Endodermal cell (in vitro differentiated cells): ENCODE measurements at places on chromosomes 3 and 15. TPM values are rescaled to one million over a fixed set of nuclear protein-coding genes. Genes with fewer than 3 reads are reported as not detected.

Gene MCF2L2
- total RNA-seq, result 53.7 and 72.6 TPM in 2 replicates

Gene AP3B2
- 21.5 and 22.4 TPM in 2 replicates for total RNA-seq

Gene PIGBOS1
- total RNA-seq, result 12.1 and 13.3 TPM in 2 replicates

Gene DCBLD2
- 75.1 and 80.9 TPM in 2 replicates for total RNA-seq

Gene NMNAT3
- total RNA-seq, result 0.75 to 1.2 TPM (median 0.95 TPM) in 3 replicates

Gene TMCO5A
- not detected in 3 replicates for total RNA-seq

Gene SLCO2A1
- total RNA-seq, result 134 to 197 TPM (median 158 TPM) in 3 replicates

DNA sequence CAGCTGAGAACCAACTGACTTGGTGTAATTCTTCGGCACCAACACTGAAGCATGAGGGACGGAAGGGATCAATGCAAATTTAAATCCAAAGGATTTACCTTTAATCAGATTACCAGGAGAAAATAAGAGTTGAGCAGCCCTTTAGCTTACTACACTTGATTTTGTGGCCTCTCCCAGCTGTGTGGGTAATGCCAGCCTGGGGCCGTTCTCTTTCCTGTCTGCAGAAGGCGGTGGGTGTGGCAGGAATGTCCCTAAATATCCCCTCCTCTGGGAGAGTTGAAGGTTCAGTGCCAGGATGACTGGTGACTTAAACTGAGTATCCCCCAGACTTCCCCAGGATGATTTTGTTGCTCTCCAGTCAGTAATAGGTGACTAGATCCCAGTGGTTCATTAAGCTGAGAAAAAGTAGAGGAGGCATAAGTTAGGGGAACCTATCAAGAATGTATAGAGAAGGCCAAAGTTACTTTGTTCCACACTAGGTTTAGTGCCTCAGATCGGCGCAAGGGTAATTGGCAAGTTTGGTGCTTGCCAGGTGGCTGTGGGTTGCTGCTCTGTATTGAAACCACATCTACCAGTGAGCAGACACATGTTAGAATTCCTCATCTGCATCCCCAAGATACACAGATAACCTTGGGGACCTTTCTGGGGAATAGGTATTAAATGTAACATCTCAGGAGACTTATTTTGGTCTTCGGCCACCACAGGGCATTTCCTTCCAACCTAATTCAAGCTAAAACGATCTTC, 23.1 kb downstream of the MAPKBP1 start:
- H3K27me3 ChIP-seq, result no peaks in the 10 kb centered on the region
- peaks cover 2% of the 10 kb centered on the region for H3K36me3 ChIP-seq
- DNase-seq, result no peak
- H3K4me1 ChIP-seq, result no peaks in the 10 kb centered on the region

DNA sequence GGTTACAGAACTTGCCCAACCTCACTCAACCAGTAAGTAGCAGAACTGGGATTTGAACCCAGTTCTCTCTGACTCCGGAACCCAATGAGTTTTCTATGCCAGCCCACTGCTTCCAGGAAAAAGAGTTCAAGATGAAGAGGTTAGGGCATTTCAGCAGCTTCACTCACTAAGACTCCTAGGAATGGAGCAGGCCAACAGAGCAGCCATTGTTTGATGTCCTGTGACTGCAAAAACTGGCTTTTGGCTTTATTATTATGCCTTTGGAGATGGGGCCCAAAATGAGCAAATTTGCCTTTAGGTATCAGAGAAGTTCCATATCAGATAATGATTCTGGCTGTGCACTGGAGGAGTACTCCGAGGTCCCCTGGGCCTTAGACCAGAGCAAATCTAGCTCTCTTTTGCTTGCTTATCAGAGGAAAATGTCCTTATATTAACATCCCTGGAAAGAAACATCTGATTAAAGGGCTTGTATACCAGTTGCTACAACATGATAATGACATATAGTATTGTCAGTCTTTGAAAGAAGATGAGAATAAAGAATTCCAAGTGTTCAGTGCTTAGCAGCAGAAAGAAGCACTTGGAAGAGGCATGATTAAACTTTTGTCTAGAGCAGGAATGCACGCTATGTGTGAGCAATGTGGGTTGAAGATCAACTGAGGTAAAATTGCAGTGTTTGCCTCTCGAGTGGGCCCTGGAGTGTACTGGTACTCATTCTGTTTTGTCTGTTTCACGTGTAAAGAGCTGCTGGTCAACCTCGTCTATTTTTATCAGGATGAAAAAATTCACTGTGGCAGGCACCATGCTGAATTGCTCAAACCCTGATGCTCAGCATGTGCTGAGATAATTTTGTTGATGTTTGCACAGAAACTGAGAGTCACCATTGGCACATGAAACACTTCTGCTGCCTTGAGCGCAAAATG, 21.8 kb upstream of the KLHL24 start:
- DNase-seq, result no peak
- no peaks in the 10 kb centered on the region for H3K27me3 ChIP-seq
- no peak overlapping the region for H3K4me3 ChIP-seq
- H3K27ac ChIP-seq, result no peak overlapping the region
- no peaks in the 10 kb centered on the region for H3K36me3 ChIP-seq

DNA sequence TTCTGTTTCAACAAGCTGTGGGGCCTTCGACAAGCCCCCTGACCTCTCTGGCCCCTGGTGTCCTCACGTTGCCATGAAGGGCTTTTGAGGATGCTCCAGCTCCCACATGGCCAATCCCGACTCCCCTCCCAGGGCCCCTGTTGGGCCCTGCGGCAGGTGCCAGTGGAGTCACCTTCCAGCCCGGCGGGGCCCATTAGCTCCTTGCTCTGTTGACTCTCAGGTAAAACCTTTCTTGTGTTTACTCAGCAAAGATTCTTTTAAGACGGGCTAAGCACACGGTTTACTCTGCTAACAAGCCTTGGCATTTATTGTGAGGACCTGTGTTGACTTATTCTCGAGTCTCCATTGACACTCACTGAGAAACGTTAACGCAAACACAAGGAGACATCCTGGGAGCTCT, 15.0 kb downstream of the RPLP1 start:
- no peak overlapping the region for H3K27ac ChIP-seq
- DNase-seq, result peak; percentile 76
- no peaks in the 10 kb centered on the region for H3K36me3 ChIP-seq
- no peak overlapping the region for H3K4me3 ChIP-seq
- peaks cover 31% of the 10 kb centered on the region for H3K4me1 ChIP-seq
- H3K27me3 ChIP-seq, result no peaks in the 10 kb centered on the region

DNA sequence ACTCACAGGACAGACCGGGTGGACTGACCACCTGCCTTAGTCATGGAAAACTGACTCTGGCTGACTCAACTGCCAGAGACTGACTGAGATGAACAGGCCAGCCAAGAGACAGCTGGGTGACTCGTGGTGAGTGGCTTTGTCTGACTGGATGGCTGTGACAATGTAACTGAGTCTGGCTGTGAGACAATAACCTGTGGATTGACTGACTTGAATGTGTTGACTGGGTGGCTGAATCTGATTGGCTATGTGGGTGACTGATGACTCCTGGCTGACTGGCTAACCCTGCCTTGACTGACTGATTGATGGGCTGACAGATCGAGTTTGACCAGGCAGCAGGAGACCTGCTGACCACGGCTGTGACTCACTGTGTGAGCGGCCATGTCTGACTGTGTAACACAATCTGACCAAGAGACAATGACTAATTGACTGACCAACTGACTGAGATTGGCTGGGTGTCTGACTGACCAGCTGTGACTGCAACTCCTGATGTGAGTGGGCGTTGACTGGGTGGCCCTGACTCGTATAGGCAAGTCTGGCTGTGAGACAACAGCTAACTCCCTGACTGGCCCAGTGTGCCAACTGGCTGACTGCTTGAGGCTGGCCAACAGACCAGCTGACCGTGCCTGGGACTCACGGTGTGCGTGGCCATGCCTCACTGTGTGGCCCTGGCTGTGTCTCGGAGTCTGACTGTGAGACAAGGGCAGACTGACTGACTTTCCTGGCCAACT, 509.1 kb downstream of the SHQ1 start:
- no peak overlapping the region for H3K27ac ChIP-seq
- no peak overlapping the region for H3K4me3 ChIP-seq

DNA sequence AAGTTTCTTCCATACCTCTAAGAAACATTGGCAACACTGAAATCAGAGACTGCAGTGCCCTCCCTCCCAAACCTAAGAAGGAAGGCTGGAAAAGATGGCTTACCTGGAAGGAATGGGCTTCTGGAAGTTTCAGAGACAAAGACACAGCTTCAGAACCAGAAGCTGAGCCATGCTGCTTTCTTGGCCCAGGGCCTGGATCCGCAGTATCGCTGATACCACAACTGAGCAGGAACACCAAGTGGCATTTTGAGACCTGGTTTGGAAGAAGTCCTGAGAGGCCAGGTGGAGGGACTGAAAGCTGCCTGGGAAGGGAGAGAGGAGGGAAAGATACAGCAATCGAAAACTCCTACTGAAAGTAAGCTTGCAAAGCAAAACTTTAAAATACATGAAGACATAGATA, 19.8 kb downstream of the GPR160 start:
- H3K4me3 ChIP-seq, result no peak overlapping the region
- no peaks in the 10 kb centered on the region for H3K4me1 ChIP-seq
- no peak overlapping the region for H3K27ac ChIP-seq
- no peaks in the 10 kb centered on the region for H3K27me3 ChIP-seq

DNA sequence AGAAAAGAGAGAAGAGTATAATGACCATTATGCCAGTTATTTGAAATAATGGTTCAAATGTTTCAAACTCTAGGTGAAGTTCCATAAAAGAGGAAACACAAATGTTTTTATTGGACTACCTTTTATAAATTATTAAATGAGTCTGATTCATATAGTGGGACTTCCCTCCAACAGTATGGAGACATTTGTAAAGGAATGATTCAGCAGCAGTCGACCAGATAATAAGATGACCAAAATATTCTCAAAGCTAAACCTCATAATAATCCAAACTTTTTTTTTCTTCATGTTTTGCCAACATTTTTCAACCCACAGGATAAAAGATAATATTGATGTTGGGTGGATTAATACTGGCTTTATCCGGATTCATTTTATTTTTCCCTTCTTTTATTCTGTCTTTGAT, 18.8 kb downstream of the TIPARP start:
- no peak for DNase-seq
- no peaks in the 10 kb centered on the region for H3K27me3 ChIP-seq
- H3K36me3 ChIP-seq, result peaks cover 76% of the 10 kb centered on the region
- H3K4me3 ChIP-seq, result no peak overlapping the region
- H3K27ac ChIP-seq, result no peak overlapping the region

GRCh38 chr3:179943117-179943880, 93.4 kb downstream of the PEX5L start:
- DNase-seq, result no peak
- H3K4me1 ChIP-seq, result no peaks in the 10 kb centered on the region
- H3K4me3 ChIP-seq, result no peak overlapping the region
- H3K27ac ChIP-seq, result no peak overlapping the region

DNA sequence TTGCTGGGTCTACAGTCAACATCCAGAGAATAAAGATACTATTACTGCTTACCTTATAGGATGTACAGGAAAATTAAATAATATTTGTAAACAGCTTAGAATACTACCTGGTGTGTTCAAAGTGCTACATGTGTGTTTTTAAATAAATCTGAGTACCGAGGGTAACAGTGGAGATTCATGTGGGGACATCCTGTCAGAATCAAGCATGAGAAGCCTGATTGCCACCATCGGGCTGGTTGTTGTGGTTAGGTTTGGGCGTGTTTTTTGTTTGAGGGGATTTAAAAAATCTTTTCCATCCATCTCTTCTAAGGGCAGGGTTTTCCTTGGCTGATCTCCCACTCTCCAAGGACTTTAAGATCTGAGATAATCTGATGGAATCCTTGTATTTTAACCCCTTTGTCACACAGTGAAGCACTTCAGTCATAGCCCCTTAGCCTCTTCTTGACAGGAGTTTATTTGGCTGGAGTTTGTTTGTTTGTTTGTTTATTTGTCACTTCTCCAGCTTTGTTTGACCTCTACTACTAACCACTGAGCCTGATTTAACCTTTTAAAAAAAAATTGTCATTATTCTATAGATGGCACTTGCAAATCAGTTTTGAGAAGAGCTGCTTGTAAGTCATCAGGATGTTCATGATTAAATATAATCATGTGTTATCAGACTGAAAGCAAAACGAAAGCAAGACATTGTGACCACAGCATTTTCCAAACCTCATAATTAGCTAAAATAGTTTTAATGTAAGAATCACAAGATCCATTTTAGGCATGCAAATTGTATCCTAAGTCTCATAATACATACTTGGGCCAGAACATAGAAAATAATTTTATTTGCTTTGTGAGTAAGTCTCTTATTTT, 72.8 kb upstream of the RARB start:
- peaks cover 6% of the 10 kb centered on the region for H3K4me1 ChIP-seq
- H3K4me3 ChIP-seq, result no peak overlapping the region
- H3K27me3 ChIP-seq, result no peaks in the 10 kb centered on the region
- H3K36me3 ChIP-seq, result no peaks in the 10 kb centered on the region

- H3K36me3 ChIP-seq, result no peaks in the 10 kb centered on the region
- H3K27ac ChIP-seq, result no peak overlapping the region
- no peak overlapping the region for H3K4me3 ChIP-seq
Observed at GRCh38 chr3:108305484-108306172, 9.3 kb downstream of the HHLA2 start.

GRCh38 chr3:141401573-141402475, 33.5 kb downstream of the ZBTB38 start:
- peak; percentile 84 for DNase-seq
- peaks cover 26% of the 10 kb centered on the region for H3K36me3 ChIP-seq
- peak overlapping the region; percentile 77 for H3K4me3 ChIP-seq
- H3K27me3 ChIP-seq, result no peaks in the 10 kb centered on the region
- no peak overlapping the region for H3K27ac ChIP-seq

- no peak overlapping the region for H3K4me3 ChIP-seq
- no peaks in the 10 kb centered on the region for H3K36me3 ChIP-seq
- no peak overlapping the region for H3K27ac ChIP-seq
- H3K4me1 ChIP-seq, result no peaks in the 10 kb centered on the region
Observed at GRCh38 chr3:110974902-110975301, 96.7 kb upstream of the NECTIN3 start.

GRCh38 chr3:169945313-169945712, 21.3 kb upstream of the SEC62 start:
- no peak for DNase-seq
- H3K27ac ChIP-seq, result no peak overlapping the region
- H3K36me3 ChIP-seq, result no peaks in the 10 kb centered on the region
- H3K4me3 ChIP-seq, result no peak overlapping the region
- no peaks in the 10 kb centered on the region for H3K4me1 ChIP-seq

- H3K27ac ChIP-seq, result no peak overlapping the region
- no peaks in the 10 kb centered on the region for H3K36me3 ChIP-seq
- H3K27me3 ChIP-seq, result no peaks in the 10 kb centered on the region
- no peaks in the 10 kb centered on the region for H3K4me1 ChIP-seq
- DNase-seq, result no peak
- no peak overlapping the region for H3K4me3 ChIP-seq
Observed at GRCh38 chr15:29435811-29436210, 166.2 kb upstream of the NSMCE3 start.

GRCh38 chr15:60779718-60780503, 301.0 kb upstream of the ICE2 start:
- H3K36me3 ChIP-seq, result no peaks in the 10 kb centered on the region
- H3K27ac ChIP-seq, result no peak overlapping the region
- no peak overlapping the region for H3K4me3 ChIP-seq
- no peak for DNase-seq

DNA sequence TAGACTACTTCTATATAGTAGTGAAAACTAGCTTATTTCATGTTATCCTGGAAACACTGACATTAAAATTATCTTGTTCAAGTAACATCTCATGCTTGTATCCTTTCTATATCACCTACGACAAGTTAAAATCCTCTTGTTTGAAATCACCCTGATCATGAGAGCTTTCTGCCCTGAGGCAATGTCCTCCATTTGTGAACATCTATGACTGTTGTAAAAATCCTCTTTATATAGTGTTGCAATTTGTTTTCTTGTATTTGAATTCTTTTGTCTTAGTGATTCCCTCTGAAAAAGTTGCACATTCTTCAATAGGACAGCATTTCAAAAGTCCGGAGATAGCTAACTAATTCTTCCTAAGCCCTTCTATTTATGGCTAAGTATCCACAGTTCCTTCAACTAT, 480.3 kb downstream of the NSUN3 start:
- no peaks in the 10 kb centered on the region for H3K36me3 ChIP-seq
- no peak for DNase-seq
- no peaks in the 10 kb centered on the region for H3K27me3 ChIP-seq
- H3K4me1 ChIP-seq, result no peaks in the 10 kb centered on the region
- no peak overlapping the region for H3K27ac ChIP-seq
